ENCODE measurements at places on chromosomes 1 and 21.

DNA sequence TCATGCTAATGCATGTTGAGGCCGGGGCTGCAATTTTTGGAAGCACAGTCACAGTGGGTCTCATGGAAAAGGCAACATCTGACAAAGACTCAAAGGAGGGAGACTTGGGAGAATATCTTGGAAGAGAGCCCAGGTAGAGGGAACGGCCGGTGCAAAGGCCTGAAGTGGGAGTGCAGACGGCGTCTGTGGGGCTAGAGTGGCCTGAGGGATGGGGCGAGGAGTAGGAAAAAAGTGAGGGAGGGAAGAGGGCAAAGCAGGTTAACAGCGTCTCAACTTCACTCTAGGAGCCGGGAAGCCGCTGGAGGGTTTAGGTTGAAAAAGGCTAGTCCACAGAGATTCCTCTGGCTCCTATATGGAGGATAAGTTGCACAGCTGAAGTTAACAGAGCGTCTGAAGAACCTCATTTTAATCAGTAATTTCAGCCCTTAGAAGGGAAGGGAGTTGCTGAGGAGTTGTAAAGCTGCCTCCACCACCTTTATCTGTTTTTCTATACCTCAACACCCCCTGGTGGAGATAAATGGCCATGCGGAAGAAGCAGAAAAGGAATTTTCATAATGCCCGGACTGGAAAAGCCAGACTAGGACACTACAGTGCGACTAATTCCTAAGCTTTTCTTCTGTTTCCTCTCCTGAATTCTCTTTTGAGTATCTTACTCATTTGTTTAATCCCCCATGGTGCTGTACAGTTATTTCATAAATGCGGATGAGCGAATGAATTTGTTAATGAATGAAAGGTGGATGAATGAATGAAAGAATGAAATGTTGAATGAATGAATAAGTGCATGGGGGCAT lies 78.7 kb upstream of the ZNF281 start:
- DNase-seq, result peak; percentile 88

- DNase-seq, result no peak
These were observed 392.7 kb upstream of the LRRC7 start for GRCh38 chr1:69175053-69175452.

- DNase-seq, result peak; percentile 25
These were observed 1.2 kb upstream of the UBAP2L start for GRCh38 chr1:154219541-154219940.

DNA sequence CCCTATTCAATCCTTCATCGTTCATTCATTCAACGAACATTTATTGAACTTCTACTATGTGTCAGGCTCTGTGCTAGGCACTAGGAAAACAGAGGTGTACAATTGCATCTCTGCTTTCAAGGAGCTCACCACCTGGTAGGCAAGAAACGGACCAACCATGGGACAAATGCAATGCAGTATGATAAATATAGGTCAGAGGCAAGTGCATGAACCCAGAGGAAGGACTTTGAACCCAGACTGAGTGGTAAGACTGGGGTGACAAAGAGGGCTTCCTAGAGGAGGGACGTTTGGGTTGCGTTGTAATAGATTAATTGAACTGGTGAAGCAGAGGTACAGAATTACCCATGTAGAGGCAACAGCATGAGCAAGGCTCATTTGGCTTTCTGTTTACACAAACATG lies 16.4 kb downstream of the CD2 start:
- no peak for DNase-seq

DNA sequence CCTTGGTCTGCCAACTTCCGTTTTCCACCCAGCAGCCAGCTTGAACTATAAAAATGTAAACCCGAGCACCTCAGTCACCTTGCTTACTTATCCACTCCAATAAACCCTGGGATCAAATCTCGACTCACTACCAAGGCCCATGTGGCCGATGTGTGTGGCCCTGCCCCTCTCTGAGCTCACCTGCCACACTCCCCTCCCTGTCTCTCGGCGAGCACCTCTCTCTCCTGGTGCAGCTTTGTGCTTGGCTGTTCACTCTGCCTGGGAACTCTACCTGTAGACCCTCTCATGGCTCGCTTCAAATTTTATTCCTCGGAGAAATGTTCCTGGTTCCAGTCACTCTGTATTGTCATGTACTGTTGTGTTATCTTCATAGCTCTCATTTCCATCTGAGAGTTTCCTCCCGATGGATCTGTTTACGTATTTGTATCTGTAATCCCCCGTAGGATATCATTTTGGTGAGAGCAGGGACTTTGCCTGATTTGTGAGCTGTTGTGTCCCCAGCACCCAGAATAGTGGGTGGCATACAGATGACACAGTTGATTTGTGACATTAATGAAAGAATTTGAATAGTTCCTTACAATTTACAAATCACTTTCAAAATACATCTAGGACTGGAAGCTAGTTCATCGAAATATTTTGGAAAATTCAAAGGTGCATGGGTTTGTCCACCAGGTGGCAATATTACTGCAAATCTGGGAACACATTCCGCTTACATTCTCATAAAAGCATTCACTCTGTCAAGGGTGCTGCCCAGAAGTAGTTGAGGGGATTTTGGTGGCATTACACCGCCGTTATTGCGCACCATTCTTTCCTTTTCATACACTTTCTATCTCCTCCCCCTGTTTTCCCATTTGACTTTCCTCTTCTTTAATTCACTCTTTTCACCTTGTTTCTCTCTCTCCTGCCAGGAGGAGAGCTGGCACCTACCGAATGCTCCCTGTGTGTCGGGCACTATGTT lies 95.3 kb downstream of the ABCA4 start:
- peak; percentile 88 for DNase-seq

DNA sequence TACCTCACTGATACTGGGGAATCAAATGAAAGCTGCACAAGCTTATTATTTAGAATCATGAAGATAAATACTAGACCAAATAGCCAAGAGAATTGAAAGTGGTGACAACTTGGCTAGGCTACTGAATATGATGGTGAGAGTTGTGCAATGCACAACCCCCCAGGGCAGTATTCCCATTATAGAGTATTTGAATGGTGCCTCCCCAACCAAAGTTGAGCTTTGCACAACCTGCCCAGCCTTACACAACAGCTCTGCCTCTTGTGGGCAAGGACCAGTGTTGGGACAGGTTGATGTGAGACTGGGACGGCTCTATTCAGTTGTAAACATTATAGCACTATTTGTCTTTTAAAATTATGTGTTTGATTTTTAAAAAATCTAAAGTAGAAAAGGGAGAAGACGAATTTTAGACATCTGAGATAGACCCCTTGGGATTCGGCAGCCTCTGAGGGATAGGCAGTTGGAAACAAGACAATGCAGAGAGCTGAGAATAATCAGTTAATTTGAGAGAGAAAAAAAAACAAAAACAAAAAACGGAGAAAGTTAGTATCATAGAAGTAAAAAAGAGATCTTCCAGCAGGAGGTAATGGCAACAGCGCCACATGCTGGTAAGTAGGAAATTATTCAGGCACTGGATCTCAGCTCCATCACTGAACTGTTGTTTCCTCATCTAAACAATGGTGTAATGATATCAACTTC lies 91.0 kb upstream of the KCNA3 start:
- peak; percentile 67 for DNase-seq

DNA sequence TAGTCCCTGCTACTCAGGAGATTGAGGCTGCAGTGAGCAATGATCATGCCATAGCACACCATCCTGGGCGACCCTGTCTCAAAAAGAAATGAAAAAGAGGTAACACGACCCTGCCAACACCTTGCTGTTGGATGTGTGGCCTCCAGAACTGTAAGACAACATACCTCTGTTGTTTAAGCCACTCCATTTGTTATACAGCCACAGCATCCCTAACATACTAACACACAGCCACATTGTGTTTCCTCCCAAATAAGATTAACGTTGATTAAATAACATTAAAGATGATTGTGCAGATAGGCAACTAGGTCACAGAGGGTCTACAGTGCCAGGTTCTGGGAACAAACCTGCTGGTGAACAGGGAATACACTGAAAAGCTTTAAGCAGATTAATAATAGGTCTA lies 170.4 kb downstream of the RERE start:
- no peak for DNase-seq

DNA sequence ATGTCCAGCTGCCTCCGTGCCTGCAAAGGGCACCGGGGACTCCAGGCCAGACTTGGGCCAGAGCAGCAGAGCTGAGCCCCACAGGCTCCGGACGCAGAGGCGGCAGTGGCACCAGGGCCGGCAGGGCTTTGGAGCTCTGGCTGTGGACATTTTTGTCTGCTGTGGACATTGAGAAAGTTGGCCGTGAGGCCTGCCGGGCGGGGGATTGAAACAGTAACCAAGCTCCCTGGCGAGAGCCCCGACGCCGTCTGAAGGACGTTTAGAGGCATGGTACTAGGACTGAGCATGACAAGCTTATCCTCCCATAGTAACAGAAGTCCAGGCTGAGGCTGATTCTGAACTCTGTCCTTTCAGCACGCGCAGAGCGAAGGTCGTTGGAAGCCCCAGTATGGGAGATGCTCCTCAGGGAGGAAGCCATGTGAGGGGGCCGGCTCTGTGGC lies 323.8 kb downstream of the AMY1C start:
- no peak for DNase-seq

GRCh38 chr1:59298026-59298583 lies 1.2 kb downstream of the FGGY start:
- no peak for DNase-seq

- DNase-seq, result no peak
These were observed 62.0 kb downstream of the TRIM11 start for GRCh38 chr1:228344631-228345072.

DNA sequence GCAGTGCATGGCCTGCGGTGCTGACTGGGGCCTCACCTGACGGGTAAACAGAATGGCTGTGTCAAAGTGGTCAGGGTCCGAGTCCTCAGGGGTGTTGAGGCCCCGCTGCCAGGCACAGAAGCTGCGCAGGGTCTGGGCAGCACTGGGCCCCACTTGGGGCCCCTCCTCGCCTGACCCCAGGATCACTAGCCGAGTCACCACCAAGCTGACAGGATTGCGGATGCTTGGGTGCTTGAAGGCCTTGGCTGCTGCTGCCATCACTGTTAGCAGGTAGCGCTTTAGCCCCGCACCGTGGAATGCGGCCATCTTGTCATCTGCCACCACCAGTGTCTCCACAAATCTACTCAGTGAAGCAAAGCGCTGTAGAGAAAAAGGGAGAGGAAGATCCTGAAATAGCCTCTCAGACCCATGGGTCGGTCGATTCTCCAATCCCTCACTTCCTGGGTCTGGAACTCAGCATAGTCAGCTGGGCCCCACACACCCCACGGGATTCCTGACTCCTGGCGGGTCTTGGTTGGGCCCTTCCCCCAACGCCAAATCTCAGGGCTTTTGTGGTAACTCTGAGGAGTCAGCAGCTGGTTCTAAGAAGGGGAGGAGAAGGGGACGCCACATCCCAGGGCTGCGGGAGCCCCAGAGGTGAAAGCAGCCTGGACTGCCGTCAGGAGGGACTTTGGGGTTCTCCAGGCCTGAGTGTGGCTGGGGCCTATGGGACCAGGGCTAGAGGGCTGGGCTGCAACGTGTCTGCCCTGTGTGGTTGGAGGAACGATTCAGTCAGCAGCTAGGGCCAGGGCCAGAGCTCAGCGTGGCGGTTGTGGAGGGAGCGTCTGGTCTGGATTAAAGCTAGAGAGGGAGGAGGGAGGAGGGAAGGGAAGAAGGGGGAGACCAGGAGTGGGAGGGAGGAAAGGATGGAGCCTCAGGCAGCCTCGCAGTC lies 2.1 kb downstream of the ADAMTS4 start:
- DNase-seq, result peak; percentile 88

DNA sequence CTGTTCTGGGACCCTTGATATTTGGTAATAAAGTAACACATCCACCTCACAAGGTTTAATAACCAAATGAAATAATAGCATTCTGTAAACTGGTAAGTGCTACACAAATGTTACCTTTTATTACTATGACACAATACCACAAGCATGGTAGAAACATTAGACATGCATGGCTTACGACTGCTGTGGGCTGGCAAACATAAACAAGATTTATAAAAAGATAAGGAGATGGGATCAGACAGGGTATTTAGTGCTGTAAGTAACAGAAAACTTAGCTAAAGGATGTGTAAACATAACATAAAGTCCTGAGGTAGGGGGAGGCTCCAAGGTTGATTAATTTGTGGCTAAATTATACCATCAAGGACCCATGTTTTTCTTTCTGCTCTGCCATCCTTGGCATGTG lies 212.6 kb downstream of the BARHL2 start:
- DNase-seq, result no peak

- DNase-seq, result no peak
These were observed 7.1 kb upstream of the SDC3 start for GRCh38 chr1:30915491-30916230.

DNA sequence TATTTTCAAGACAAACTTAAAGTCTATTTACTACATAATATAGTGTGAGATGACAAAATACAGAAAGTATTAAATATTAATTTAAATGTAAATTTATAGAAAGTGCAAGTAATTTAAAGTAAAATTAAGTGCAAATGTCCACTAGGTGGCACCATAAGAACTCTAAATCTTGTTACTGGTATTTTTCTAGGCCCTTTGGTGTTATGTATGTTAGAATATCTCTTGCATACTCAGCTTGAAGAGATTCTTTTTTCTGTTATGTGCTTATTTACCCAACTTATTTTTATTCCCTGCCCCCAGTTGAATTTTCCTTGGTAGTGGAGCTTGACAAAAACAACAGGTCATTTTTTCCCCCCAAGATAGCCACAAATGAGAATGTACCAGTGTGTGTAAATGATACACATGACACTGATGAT lies 71.5 kb downstream of the RPS6KC1 start:
- DNase-seq, result peak; percentile 81

DNA sequence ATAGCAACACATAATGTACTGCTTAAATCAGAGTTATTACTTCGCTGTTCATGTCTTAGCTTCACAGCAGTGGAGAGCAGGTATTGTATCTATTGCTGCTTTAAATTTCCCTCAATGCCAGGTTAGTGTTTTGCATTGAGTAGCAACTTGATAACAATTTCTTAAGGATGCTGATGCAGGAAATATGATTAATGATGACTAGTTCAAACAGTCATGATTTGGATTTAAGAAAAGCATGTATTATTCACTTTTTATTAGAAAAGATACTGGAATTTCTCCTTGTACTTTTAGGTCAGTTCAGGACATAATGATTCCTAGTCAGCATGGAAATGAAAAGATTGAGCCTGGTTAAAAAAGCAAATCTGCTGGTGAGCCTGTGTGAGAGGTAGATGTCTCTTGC lies 67.2 kb upstream of the ARHGAP29 start:
- DNase-seq, result peak; percentile 69

DNA sequence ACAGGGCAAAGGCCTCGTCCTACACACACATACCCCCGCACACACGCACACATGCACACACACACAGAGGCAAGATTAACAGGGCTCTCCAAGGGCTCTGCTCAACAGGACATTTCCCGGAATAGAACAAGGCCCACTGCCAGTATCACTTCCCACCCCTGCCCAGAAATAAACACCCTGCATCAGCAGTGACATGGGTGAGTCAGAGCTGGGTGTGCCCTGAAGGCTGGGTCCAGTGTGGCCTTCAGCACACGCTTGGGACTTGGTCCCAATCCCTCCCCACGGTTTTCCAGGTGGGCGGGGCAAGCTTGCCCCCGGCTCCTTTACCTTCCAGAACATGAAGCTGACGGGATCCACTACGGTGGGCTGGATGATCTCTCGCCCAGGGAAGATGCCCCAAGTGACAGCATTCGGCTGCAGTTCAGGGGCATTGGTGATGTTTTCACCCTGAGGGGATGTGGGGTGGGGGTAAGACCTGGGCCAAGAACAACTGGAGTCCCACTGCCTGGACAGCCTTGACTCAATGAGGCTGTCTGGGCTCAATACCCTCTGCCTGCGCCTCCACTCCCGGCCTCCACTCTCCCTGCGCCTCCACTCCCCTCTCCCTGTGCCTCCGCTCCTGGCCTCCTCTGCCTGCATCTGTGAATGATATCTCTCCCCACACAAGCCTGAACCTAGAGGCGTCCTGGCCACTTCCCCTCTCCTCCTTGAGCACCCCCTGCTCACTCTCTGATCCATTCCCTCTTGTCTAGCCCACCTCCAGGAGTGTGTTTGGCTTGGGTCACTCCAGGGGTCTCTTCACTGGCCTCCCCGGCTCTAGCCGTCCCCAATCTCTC lies 14.7 kb downstream of the MTHFR start:
- DNase-seq, result peak; percentile 99
